ENCODE measurements at places on chromosomes 5 and 9.

DNA sequence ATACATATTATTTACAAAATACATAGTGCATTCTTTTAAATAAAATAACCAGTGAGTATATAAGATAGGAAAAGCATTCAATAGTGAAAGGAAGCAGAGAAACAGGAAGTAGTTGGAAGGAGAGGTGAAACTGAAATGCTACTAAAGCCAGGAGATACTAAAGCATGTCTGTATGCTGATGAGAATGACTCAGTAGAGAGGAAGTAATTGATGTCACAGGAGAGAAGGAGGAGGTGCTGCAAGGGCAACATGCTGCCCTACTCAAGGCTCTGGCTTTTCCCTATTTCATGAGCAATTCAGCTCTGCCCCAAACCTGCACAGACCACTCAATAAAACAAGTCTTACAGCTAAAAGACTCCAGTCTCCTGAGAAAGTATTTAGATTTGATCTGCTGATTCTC, 108.5 kb upstream of the TXNDC8 start:
- no peak for DNase-seq

- no peak for DNase-seq
These were observed 20.5 kb upstream of the PDCD1LG2 start for GRCh38 chr9:5489630-5490490.

- no peak for DNase-seq
These were observed 286.1 kb downstream of the ARHGAP26 start for GRCh38 chr5:143056339-143056704.

- no peak for DNase-seq
These were observed 46.3 kb downstream of the PHAX start for GRCh38 chr5:126647071-126647470.

- DNase-seq, result no peak
These were observed 163.4 kb downstream of the ICE1 start for GRCh38 chr5:5585751-5586341.

GRCh38 chr5:56585999-56586691, 229.2 kb upstream of the MAP3K1 start:
- peak; percentile 52 for DNase-seq

GRCh38 chr5:79333852-79334557, 98.1 kb downstream of the JMY start:
- DNase-seq, result no peak

DNA sequence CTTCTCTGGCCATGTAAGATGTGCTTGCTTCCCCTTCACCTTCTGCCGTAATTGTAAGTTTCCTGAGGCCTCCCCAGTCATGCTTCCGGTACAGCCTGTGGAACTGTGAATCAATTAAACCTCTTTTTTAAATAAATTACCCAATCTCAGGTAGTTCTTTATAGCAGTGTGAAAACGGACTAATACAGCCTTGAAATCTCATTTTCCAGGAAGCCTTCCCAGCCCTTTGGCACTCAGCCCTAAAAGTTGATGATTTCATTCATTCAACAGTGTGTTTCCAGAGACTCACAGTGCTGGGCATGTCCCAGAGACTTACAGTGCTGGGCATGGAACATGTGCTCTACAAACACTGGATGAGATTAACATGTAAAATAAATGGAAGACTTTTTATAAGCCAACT, 135.8 kb downstream of the DCP2 start:
- no peak for DNase-seq
